Naive thymus-derived CD8-positive, alpha-beta T cell (primary cell): ENCODE measurements at places on chromosomes 11 and 22. TPM values are rescaled to one million over a fixed set of nuclear protein-coding genes. Genes with fewer than 3 reads are reported as not detected.

CTSW gene
- polyA plus RNA-seq = 255 TPM

OR4C12 gene
- polyA plus RNA-seq = not detected

DNA sequence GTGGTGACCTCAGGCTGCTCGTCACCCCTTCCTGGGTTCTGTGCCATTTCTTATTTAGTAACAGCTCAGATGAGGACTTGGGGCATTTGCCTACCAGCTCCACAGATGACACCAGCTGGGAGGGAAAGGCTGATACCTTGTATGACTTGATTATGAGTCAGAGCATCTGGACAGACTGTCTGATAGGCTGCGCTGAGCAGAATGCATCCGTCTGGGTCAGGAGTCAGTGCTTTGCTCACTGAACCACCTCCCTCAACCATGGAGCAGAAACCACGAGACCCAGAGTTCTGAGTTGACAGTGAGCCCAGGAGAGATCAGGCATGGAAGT, 6.8 kb downstream of the ST14 start:
- no peak for DNase-seq

- DNase-seq = no peak
These were observed 20.0 kb upstream of the SCARF2 start for GRCh38 chr22:20457506-20458240.

DNA sequence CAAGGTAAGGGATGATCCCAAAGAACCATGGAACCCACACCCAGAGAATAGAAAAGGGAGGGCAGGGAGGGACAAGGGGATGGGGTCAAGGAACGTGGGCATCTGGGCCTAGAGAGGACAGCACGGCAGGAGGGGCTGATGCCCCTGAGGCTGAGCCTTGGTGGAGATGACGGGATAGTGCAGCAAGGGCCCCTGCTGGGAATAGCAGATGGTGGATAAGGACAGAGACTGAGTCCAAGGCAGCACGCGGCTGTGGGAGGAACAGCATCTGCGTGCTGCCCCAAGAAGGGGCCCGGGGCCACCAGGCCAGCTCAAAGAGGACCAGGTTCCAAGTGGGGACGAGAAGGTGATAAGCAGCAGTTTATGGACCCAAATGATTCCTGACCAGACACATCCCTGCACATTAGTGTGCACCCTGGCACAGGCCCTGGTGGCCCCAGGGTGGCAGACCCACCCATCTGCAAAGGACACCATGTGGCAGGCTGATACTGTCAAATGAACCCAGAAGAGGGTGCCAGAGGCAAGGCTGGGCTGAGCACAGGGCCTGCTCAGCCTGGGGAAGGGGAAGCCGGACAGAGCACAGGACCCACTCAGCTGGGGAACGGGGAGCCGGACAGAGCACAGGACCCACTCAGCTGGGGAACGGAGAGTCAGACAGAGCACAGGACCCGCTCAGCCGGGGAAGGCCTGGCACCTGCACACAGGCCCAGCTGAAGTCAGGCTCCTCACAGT, 12.8 kb upstream of the TESMIN start:
- DNase-seq = no peak

GRCh38 chr11:117933475-117933874, 4.3 kb upstream of the TMPRSS13 start:
- no peak for DNase-seq
